Activated B cell treated with CpG ODN at 0.5 μM for 24 hours (primary cell): ENCODE measurements at places on chromosomes 5 and 9. TPM values are rescaled to one million over a fixed set of nuclear protein-coding genes. Genes with fewer than 3 reads are reported as not detected.

DNA sequence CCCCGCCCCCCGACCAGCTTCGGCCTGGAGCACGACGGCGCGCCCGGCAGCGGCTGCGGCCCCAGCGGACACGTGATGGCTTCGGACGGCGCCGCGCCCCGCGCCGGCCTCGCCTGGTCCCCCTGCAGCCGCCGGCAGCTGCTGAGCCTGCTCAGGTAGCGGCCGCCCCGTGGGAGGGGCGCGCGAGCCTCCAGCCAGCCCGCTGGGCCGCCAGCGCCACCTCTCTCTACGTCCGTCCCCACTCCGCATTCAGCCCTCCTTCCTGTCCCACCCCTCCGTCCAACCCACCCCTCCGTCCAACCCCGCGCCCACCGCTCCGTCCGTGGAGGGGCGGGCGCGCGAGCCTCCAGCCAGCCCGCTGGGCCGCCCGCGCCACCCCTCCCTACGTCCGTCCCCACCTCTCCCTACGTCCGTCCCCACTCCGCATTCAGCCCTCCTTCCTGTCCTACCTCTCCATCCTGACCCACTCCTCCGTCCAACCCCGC, 6.5 kb downstream of the ADAMTS13 start:
- H3K4me1 ChIP-seq, result peaks cover 13% of the 10 kb centered on the region
- H3K4me3 ChIP-seq, result peak overlapping the region; percentile 56
- peaks cover 17% of the 10 kb centered on the region for H3K27me3 ChIP-seq
- H3K27ac ChIP-seq, result no peak overlapping the region

DNA sequence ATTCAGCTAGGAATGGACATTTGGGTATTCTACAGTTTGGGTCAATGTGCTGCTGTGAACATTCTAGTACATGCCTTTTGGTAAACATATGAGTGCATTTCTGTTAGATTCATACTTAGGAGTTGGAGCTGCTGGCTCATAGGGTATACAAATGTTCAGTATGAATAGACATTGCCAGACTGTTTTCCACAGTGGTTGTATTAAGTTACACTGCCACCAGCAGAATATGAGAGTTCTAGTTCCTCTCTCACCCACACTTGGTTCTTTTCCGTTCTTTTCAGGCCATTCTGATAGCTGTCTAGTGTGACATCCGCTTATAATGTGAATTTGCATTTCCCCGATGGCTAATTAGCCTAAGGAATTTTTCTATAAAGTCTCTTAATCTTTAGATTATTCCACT, 25.0 kb downstream of the STOM start:
- H3K4me3 ChIP-seq, result no peak overlapping the region
- no peaks in the 10 kb centered on the region for H3K27me3 ChIP-seq
- H3K27ac ChIP-seq, result no peak overlapping the region
- no peak for DNase-seq
- peaks cover 9% of the 10 kb centered on the region for H3K36me3 ChIP-seq
- H3K4me1 ChIP-seq, result no peaks in the 10 kb centered on the region

GRCh38 chr9:73114958-73115357, 36.7 kb upstream of the ANXA1 start:
- H3K27me3 ChIP-seq, result no peaks in the 10 kb centered on the region
- no peak overlapping the region for H3K27ac ChIP-seq
- no peaks in the 10 kb centered on the region for H3K36me3 ChIP-seq
- H3K4me1 ChIP-seq, result no peaks in the 10 kb centered on the region
- no peak for DNase-seq
- no peak overlapping the region for H3K4me3 ChIP-seq

Gene SLC6A7
- total RNA-seq, result not detected in 2 replicates

Gene GPR21
- 0.95 and 1.6 TPM in 2 replicates for total RNA-seq

DNA sequence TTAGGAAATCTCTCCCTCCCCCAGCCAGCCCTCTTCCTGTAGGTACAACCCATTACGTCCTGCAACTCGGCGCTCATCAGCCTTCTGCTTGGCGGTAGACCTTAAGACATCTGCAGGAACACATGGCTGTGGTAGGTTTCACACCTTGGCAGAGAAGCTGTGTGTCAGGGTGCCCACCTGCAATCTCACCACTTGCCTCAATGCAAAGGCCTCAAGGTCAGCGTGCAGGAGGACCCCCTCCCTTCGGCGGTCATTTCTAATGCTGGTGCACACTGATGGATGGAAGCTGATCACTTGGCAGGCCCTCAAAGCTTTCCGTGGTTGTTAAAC, 67.3 kb downstream of the CRB2 start:
- no peak overlapping the region for H3K4me3 ChIP-seq
- H3K27me3 ChIP-seq, result no peaks in the 10 kb centered on the region
- H3K36me3 ChIP-seq, result peaks cover 33% of the 10 kb centered on the region
- DNase-seq, result no peak
- no peak overlapping the region for H3K27ac ChIP-seq

DNA sequence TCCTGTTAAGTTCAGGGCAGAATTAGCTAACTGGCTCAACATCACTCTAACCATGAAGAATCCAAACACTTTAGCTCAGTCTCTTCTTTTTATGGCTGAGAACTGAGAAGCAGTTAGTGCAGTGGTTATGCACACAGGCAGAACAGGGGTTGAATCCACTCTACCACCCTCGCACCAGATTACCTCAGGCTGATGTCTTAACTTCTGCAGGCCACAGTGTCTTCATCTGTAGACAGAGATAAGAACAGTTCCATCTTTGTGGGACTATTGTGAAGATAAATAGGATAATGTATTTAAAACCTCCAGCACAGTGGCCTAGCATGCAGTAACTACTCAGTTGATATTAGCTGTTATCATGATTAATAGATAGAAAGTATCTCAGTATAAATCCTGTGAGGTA, 54.8 kb downstream of the FAM114A2 start:
- no peak for DNase-seq
- H3K4me1 ChIP-seq, result peaks cover 7% of the 10 kb centered on the region
- H3K27ac ChIP-seq, result no peak overlapping the region
- no peaks in the 10 kb centered on the region for H3K36me3 ChIP-seq

Gene C1QTNF2
- total RNA-seq, result not detected in 2 replicates

GRCh38 chr5:55429613-55430253, 105.0 kb downstream of the PLPP1 start:
- H3K4me3 ChIP-seq, result no peak overlapping the region
- peaks cover 85% of the 10 kb centered on the region for H3K36me3 ChIP-seq
- no peaks in the 10 kb centered on the region for H3K27me3 ChIP-seq
- H3K4me1 ChIP-seq, result no peaks in the 10 kb centered on the region
- H3K27ac ChIP-seq, result no peak overlapping the region

Gene EEIG1
- 65.8 and 88.1 TPM in 2 replicates for total RNA-seq

GRCh38 chr5:109668668-109669422, 20.9 kb upstream of the MAN2A1 start:
- no peak overlapping the region for H3K4me3 ChIP-seq
- no peak for DNase-seq
- peaks cover 28% of the 10 kb centered on the region for H3K27me3 ChIP-seq
- no peaks in the 10 kb centered on the region for H3K36me3 ChIP-seq
- H3K4me1 ChIP-seq, result no peaks in the 10 kb centered on the region

GRCh38 chr5:137605411-137605810, 106.3 kb upstream of the SPOCK1 start:
- no peak overlapping the region for H3K27ac ChIP-seq
- no peak overlapping the region for H3K4me3 ChIP-seq
- H3K4me1 ChIP-seq, result no peaks in the 10 kb centered on the region
- H3K27me3 ChIP-seq, result peaks cover 26% of the 10 kb centered on the region
- no peak for DNase-seq

Gene BHMT2
- total RNA-seq, result not detected in 2 replicates

Gene SPINK13
- total RNA-seq, result not detected in 2 replicates

DNA sequence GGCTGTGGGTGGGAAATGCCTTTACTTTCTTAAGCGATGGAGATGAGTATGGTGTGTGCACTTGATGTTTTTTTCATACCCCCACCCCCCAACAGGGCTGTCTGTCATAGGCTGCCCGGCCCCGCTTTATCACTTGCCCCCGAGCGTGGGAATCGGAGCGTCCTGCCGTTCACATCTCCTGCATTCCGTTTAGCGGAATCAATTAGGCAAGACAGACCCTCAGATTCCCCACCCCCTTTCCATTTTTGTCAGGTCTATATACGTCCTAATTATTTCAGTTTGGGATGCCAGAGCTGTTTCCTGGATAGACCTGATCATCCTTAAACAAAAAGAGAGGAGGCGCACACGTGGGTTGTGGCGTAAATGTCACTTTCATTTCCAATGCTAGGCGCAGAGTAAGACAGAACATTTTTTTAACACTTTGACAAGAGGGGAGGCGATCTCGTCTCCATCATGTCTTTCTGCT, 217.2 kb downstream of the MEF2C start:
- no peak overlapping the region for H3K4me3 ChIP-seq
- H3K27ac ChIP-seq, result peak overlapping the region; percentile 7
- peaks cover 79% of the 10 kb centered on the region for H3K27me3 ChIP-seq
- peaks cover 1% of the 10 kb centered on the region for H3K36me3 ChIP-seq
- peaks cover 29% of the 10 kb centered on the region for H3K4me1 ChIP-seq

DNA sequence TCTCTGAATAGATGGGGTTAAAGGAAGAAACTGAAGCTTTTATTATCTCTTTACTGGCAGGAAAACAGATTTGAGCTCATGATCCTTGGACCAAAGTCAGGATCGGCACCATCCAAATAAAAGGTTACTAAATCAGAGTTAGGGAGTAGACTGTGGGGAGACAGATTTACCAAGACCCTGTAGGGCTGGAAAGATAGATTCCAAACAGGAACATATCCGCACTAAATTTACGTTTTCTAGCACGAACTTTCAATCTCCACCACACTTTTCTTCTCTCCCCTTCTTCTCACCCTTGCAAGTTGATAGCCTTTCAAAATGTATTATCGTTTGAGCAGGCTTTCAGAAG, 120.0 kb upstream of the HMHB1 start:
- no peak overlapping the region for H3K27ac ChIP-seq
- no peak overlapping the region for H3K4me3 ChIP-seq
- H3K36me3 ChIP-seq, result peaks cover 2% of the 10 kb centered on the region
- H3K4me1 ChIP-seq, result no peaks in the 10 kb centered on the region
- no peaks in the 10 kb centered on the region for H3K27me3 ChIP-seq

GRCh38 chr9:135949501-135950134, 11.6 kb downstream of the UBAC1 start:
- no peaks in the 10 kb centered on the region for H3K4me1 ChIP-seq
- H3K27ac ChIP-seq, result no peak overlapping the region
- H3K4me3 ChIP-seq, result no peak overlapping the region
- H3K27me3 ChIP-seq, result no peaks in the 10 kb centered on the region
- H3K36me3 ChIP-seq, result peaks cover 72% of the 10 kb centered on the region

- H3K4me1 ChIP-seq, result peaks cover 40% of the 10 kb centered on the region
- DNase-seq, result no peak
- no peaks in the 10 kb centered on the region for H3K36me3 ChIP-seq
- peak overlapping the region; percentile 79 for H3K27ac ChIP-seq
Observed at GRCh38 chr5:142356349-142356715, 31.5 kb upstream of the SPRY4 start.

DNA sequence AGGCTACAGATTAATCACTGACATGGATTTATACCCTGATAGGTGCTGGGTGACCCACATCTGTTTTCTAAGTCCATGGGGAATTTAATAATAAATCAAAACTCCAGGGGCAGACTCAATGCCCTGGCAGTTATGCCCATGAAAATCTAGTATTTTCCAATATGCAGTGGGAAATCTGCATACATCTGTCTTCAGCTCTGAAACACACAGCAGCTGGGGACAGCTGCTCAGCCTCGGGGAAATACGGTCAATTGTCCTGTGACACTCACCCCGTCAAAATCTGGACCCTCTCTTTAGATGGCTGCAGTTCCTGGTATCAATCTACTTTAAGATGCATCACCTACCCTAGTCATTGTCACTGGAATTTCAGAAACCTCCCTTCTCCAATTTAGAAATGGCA, 12.7 kb upstream of the C1QTNF3 start:
- H3K36me3 ChIP-seq, result peaks cover 27% of the 10 kb centered on the region
- no peak overlapping the region for H3K4me3 ChIP-seq
- no peak overlapping the region for H3K27ac ChIP-seq

- H3K27me3 ChIP-seq, result no peaks in the 10 kb centered on the region
- H3K4me1 ChIP-seq, result peaks cover 61% of the 10 kb centered on the region
- no peak overlapping the region for H3K4me3 ChIP-seq
- DNase-seq, result no peak
- H3K36me3 ChIP-seq, result peaks cover 49% of the 10 kb centered on the region
Observed at GRCh38 chr5:177367981-177368868, 10.5 kb downstream of the RGS14 start.

Gene AFAP1L1
- total RNA-seq, result 0.44 TPM in 1 of 2 replicates, not detected in the other

Gene HAND1
- not detected in 2 replicates for total RNA-seq

GRCh38 chr5:40154194-40154593, 525.5 kb upstream of the PTGER4 start:
- no peaks in the 10 kb centered on the region for H3K27me3 ChIP-seq
- no peak overlapping the region for H3K27ac ChIP-seq
- H3K36me3 ChIP-seq, result no peaks in the 10 kb centered on the region
- no peak overlapping the region for H3K4me3 ChIP-seq
- no peaks in the 10 kb centered on the region for H3K4me1 ChIP-seq

GRCh38 chr9:138003485-138004190, 126.1 kb downstream of the CACNA1B start:
- no peak for DNase-seq
- H3K4me1 ChIP-seq, result no peaks in the 10 kb centered on the region
- no peaks in the 10 kb centered on the region for H3K36me3 ChIP-seq
- H3K4me3 ChIP-seq, result no peak overlapping the region

Gene GFI1B
- total RNA-seq, result 0.07 and 0.38 TPM in 2 replicates

DNA sequence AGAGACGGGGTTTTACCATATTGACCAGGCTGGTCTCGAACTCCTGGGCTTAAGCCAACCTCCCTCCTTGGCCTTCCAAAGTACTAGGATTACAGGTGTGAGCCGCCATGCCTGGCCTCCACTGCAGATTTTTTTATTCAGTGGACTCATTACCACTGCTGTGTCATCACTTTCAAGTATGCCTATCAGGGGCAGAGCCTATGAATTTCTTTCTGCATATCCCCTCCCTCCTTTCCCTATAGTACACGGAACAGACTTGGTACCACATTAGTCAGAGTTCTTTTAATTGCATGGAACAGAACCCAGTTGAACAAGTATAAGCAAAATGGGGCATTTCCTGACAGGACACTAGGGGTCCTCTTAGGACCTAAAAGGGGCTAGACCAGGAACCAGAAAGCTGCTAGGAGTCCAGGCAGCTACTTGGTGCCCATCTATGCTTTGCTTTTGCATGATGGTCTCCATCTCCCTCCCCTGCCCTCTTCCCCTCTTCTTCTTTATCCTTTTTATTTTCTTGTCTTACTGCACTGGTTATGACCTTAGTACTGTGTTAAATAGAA, 5.8 kb downstream of the BSPRY start:
- DNase-seq, result no peak
- no peaks in the 10 kb centered on the region for H3K36me3 ChIP-seq
- H3K4me1 ChIP-seq, result peaks cover 14% of the 10 kb centered on the region

DNA sequence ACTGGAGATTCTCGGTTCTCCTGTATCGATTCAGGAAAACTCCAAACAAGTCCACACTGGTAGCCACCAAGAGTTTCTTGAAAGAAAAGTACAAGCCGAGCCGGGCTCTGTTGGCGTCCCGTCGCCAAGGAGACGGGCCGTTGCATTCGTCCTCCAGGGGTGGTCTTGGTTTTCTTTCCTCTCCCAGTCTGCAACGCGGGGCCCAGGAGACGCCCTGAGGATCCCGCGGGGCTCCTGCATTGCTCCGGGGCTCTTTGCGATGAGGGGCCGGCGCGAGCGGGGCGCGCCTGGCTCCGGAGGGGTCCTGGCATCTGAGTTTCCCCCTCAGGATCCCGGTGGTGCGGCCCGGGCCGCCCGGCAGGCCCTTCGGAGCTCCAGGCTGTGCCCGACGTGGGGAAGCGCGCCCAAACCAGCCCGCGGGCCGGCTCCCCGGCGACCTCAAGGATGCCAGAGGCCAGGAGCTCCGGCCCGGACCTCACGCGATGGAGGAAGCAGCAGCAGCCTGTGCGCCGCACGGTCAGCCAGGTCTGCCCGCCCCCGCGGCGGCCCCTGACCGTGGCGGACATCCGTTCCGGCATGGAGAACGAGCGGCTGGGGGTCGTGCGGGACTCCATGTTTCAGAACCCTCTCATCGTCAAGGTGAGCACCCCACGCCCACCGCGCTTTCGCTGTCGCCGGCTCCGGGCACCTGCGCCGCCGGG, at the start of gene CFAP77:
TSS of gene CFAP77 (plus strand) at position 384 of the 701 bp plus-strand sequence. CDS start at position 445, 61 bp downstream.
- peak within 1 kb of the TSS; percentile 78 for H3K4me3 ChIP-seq
- H3K27ac ChIP-seq, result peak within 1 kb of the TSS; percentile 53
- DNase-seq, result peak; percentile 48
